CD4-positive, alpha-beta T cell treated with Interleukin-17A for 1 hour (primary cell): ENCODE measurements at places on chromosomes 6 and 20.

DNA sequence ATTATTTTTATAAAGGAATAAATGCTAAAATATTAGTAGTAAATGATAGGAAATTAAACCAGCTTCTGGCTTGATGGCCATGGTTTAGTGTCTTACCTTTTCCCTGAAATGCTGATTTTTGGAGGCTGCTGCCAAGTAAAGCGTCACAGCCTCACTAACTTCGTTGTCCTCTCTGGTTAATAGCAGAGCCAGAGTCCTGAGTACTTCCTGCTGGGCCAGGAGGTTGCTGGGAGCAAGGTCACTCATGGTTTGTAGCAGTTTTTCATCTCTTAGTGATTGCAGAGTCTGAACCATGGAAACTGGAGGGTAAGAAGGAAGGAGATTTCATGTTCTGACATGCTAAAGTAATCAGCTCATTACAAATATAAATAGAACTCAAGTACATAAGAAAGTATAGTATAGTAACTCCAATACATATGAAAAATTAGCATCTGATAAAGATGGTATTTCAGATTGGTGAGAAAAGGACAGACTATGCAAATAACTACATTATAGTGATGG is 26.5 kb upstream of the ARMH2 start:
- no peak for DNase-seq

DNA sequence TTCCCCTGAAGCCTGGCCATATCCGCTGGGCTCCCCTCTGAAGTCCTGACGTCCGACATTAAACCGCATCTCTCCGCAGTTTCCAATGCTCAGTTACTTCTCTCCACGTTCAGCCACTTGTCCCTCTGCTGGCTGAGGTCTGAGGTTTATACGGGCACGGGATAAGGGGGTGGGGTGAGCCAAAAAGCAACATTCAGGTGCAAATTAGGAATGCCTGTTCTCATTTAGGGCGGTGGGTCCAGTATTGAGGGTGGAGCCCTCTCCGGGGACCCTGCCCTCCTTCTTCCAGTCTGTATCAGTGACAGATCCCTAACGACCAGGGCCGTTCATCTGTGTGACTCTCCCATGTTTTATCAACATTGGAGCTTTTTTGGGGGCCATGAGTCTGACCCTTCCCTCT is 1454.4 kb downstream of the HACE1 start:
- DNase-seq, result no peak

DNA sequence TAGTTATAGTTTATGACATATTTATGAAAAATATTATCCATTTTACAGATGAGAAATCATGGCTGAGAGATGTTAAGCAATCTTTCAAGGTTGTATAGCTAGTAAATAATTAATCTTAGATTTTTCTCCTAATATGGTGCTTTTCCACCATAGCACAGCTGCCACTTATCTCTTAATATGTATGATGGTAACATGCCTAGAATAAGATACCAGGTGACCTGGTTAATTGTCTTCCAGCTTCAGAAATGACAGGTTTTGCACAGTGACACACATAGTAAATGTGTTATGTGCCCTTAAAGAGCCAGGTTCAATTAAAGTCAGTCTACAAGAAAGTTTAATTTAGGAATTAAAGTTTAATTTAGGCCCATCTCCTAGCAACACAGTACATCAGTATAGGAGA is 14.8 kb downstream of the TUBB2A start:
- DNase-seq, result no peak

- DNase-seq, result peak; percentile 64
Observed at GRCh38 chr20:25178563-25179438, 16.7 kb upstream of the ENTPD6 start.

- no peak for DNase-seq
Observed at GRCh38 chr20:58007947-58008346, 220.5 kb downstream of the ANKRD60 start.

DNA sequence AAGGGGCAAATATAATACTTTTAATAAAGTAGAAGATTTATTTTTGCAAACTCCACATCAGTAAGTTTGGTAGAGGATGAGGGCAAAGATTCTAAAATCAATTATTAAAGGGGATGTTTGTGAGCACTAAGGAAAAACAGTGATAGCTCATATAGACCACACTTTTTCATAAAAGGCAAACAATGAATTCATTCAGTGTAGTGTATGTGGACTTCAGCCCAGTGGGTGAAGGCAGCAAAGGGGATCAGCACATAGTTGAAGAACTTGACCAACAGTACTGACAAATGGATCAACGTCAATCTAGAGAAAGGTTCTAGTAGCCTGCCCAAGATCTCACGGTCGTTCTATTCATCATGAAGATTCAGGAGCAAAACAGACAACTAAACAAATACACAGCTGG is 45.3 kb downstream of the MAK start:
- DNase-seq, result no peak
